ENCODE measurements at places on chromosomes 6 and 20.

DNA sequence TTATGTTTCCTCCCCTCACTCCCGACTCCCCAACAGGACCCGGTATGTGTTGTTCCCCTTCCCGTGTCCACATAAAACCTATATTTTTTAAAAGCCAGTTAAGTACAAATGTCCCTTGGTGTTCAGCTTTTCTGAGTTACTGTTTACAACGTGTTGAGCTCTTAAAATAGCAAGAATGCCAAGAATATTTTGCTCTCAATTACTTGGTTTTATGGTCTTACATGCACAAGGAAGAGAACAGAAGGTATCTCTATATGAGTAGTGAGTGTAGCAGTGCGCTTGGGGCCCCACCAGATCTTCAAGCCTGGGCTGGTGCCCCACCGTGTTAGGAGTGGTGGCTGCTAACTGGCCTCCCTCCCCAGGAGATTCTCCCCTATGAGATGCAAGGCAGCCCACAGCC lies 75.3 kb downstream of the RIN2 start:
- no peak for DNase-seq

- no peak for DNase-seq
Measured at GRCh38 chr6:105318660-105319059, 84.2 kb downstream of the PREP start.

- no peak for DNase-seq
Measured at GRCh38 chr6:158999154-158999665, 792 bp downstream of the RSPH3 start.

- no peak for DNase-seq
Measured at GRCh38 chr6:44898296-44898930, 429.7 kb upstream of the RUNX2 start.

- DNase-seq: no peak
Measured at GRCh38 chr6:699319-699718, 6.4 kb upstream of the EXOC2 start.

- DNase-seq: no peak
Measured at GRCh38 chr20:4083098-4083865, 67.9 kb upstream of the RNF24 start.

DNA sequence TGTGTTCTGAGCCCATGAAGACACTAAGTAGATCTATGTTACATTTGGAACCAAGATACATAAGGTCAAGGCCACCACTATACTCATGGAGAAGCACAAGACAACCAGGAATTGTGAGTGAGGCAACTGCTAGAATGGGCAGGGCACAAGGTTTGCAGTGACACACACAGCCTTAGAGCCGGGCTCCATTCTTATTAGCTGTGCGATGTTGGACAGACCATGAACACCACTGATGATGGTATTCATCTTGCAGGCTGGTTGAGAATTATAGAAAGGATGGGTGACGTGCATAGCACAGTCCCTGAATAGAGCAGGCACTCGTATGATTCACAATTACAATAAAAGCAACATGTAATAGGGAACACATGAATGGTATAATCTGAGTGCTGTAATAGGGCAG lies 172.4 kb downstream of the GJA10 start:
- no peak for DNase-seq

GRCh38 chr20:32356622-32357374 lies 1.3 kb upstream of the ASXL1 start:
- no peak for DNase-seq

DNA sequence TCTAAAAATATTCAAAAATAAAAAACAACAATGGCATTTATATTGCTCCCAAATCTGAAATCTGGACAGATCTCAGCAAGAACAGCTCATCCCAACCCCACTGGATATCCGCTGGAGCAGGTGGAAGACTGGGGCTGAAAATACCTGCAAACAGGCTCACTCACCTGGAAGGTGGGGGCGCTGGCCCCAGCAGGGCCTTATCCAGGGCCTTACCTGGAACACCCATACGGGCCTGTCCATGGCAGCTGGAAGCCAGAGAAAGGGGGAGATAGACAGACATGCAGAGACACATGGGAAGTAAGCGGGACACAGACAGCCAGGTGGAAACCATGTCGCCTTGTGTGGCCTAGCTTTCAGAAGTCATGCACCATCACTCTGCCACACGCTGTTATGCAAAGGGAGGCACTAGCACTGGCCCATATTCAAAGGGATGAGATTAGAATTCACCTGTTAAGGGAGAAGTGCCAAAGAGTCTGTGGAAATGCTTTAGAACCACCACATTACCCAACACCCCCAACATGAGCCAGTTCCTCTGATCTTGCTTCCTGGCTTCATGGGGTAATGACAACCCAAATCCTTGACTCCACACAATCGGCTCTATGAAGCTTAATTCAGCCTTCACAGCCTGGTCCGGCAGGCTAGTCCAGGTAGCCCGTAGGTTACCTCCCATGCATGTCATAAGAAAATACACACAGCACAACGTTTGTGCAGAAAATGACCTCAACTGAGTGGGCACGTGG lies 99.0 kb upstream of the CDYL start:
- DNase-seq: no peak

DNA sequence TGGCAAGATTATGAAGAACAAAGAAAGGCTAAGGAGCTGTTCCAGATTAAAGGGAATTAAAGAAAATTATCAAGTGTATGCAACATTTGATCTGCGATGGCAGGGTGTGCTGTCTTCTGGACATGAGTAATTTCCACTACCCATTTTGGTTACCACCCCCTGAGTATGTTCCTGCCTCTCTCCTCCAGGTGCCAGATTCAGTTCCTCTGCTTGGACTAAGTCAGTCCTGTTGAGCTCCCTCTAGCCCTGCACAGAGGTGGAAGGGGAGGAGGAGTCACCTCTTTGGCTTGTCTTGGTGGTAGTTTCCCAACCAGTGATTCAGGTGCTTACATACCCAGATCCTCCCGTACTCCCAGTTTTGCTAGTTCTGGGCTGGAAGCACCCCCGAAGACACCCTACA lies 22.2 kb upstream of the SNRPB2 start:
- no peak for DNase-seq

DNA sequence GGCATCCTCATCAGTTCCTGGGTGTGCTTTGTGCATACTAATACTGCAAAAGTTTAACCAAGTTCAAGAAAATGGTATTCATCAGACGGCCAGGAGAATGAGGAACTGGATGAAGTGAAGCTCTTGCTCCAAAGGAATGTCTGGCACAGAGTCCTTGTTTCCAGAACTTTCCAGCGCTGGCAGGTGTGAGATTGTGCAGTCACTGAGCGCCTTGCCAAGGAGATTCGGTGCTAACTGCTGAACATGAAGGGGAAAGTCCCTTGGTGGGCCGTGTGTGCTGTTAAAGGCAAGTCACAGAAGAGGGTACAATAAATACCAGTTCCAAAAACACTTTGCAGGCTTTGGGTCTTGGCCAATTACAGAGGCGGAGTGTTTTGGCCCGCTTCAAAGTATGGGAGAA lies 262.3 kb upstream of the SOX4 start:
- no peak for DNase-seq

GRCh38 chr6:16222826-16223225 lies 15.6 kb upstream of the GMPR start:
- DNase-seq: no peak

DNA sequence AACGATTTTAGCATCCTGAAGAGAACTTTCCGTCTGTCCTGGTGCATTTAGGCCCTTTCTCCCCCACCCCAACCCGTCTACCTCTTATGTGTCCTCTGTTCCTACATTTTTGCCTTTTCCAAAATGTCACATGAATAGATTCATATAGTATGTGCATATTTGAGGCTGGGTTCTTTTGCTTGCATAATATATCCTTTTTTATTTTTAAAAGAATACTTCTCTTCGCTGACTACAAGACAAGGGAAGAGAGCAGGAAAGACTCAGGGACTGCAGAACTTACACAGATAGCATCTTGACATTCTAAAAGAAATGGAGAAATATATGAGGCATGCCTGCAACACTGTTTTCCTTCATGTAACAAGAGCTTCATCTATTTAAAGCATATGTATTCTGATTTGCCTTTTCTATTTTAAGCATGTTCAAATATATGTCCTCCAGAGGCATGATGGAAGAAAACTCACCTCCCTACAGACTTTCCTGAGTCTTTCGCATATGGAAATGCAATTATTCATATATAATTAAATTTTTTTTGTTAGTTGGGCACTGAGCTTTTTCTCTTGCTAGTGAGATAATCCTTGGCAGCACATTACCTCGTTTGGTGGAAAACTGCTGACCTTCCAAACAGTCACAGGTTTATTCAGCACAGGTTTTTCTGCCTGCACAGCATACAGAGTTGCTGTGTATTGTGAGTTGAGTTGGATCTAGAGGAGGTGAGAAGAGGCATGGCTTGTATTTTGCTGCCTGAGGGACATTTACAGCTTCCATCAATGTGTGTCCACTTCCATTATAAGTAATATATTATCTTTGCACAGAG lies 170.0 kb downstream of the AKAP7 start:
- no peak for DNase-seq

DNA sequence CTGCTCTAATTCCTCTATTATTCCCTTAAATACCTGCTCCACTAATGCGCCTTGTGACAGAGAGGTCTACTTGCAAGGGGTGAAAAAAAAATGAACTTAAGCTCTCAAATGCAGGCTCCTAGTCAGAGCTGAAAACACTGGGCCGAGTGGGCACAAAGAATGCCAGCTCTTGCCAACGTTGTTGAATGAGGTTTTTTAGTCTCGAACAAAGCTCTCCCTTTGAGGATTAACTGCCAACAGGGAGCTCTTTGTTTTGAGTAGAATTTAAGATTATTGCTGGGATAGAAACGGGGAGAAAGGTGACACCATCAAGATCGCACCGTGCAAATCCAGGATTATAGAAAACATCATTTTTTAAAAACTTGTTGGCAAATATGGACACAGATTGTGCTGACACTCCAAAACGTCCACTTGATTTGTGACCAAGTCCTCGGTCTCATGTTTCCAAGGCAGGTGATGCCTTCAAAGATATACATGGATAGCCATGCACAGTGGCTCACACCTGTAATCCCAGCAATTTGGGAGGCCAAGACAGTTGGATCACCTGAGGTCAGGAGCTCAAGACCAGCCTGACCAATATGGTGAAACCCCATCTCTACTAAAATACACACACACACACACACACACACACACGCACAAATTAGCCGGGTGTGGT lies 163.2 kb downstream of the BMP7 start:
- no peak for DNase-seq

Data from CD8-positive, alpha-beta T cell (primary cell).